SW480 (cell line): ENCODE measurements at places on chromosomes 16 and 17.
A peak's percentile ranks its signal among the peaks of the same experiment; 100 is the strongest.

DNA sequence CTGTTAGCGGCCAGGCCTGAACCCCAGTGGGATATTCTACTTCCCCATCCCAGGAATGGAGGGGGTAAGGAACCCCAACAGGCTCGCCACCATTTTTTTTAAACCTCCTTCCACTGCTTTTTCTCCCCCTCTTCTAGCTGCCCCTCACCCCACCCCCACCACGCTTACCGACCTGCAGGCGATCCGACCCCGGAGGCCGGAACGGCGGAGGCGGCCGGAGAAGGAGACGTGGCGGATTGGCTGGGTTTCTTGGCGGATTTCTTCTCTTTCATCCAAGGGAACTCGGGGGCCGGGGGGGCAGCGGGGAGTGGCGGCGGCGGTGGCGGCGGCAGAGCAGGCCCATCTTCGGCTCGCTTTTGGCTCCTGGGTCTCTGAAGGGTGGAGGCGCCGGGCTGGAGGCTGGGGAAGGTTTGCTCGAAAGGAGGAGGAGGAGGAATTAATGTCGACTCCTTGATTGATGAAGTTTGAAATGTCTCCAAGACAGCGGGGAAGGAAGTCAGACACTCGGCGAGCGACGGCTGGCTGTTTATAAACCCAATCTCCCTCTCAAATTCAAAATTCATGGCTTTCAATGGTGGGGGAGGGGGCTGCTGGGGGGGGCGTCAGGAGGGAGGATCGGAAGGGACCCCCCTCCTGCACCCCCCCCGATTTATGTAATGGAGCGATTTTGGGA lies 424 bp downstream of the HOXB2 start:
- no peak for DNase-seq

DNA sequence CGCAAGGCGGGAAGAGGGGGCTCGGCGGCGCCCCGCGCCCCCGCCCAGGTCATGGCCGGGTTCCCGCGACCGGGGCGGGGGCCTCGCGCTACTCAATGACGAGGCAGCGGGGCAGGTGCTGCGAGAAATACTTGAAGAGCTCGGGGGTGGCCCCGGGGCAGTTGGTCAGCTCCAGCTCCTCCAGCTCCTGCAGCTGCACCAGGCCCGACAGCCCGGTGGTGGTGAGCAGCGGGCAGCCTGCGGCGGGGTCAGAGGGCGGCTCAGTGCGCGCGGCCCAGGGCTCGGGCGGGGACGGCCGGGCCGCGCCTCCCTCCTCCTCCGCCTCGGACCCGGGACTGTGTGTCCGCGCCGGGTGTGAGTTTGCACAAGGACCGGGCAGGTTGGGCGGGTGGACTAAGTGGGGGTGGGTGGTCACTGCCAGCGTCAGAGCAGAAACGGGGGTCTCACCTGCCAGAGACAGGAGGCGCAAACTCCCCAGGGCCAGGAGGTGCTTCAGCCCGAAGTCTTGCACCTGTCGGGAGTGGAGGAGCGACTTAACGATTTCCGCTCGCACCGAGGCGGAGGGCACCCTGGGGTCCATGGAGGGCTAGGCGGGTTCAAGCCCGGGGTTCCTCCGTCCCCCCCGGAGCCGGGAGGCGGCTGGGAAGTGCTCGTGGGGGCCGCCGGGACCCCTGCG lies 4.1 kb upstream of the WDR24 start:
- no peak for DNase-seq

DNA sequence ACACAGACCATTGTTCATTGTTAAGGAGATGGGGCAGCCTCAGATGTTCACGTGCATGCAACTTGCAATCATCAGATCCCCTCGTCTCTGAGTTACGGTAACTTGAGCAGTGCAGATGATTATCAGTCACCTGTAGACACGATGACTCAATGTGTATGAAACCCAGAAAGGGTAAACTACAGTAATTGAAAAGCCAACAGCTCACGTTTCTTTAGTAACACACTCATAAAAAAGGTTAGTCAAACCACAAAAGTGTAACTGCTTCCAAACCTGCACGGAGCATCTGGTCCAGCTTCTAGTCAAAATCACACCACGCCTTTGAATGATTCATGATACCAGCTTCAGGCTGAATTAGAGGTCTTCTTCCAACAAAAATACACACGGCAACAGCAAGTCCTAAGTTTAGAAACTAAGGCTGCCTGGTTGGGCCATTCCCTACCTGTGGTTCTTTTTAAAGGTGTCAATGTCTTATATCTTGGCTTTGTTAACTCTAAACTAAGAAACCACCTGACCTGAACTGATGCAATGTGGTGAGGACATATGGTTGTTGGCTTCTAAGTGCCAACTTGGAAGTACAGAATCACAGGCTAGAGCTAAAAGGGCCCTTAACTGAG lies 32.3 kb downstream of the GRB7 start:
- DNase-seq: peak; percentile 96

GRCh38 chr17:12547831-12548230 lies 117.9 kb upstream of the MYOCD start:
- no peak for DNase-seq

DNA sequence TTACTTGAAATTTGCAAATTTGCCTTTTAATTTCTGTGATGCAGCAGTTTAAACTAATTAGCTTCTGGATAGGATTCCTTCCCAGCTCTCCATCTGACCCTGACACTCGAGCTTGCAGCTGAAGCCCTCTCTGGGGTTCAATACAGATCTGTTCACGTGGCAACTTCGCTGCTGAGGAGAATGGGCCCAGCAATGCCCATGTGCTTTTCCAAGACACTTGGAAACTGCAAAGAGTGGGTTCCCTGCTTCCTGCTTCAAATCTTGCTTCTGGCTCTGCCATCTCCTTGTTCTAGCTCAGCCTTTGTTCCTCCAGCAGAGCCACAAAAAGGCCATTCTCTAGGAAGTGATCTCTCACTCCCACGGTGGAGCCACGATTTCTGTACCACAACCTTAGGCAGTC lies 50.0 kb upstream of the IRX6 start:
- no peak for DNase-seq

- no peak for DNase-seq
Observed at GRCh38 chr16:11799509-11800381, 2.7 kb upstream of the ZC3H7A start.

- DNase-seq: peak; percentile 44
Observed at GRCh38 chr16:21083729-21084268, 66.8 kb downstream of the DNAH3 start.

DNA sequence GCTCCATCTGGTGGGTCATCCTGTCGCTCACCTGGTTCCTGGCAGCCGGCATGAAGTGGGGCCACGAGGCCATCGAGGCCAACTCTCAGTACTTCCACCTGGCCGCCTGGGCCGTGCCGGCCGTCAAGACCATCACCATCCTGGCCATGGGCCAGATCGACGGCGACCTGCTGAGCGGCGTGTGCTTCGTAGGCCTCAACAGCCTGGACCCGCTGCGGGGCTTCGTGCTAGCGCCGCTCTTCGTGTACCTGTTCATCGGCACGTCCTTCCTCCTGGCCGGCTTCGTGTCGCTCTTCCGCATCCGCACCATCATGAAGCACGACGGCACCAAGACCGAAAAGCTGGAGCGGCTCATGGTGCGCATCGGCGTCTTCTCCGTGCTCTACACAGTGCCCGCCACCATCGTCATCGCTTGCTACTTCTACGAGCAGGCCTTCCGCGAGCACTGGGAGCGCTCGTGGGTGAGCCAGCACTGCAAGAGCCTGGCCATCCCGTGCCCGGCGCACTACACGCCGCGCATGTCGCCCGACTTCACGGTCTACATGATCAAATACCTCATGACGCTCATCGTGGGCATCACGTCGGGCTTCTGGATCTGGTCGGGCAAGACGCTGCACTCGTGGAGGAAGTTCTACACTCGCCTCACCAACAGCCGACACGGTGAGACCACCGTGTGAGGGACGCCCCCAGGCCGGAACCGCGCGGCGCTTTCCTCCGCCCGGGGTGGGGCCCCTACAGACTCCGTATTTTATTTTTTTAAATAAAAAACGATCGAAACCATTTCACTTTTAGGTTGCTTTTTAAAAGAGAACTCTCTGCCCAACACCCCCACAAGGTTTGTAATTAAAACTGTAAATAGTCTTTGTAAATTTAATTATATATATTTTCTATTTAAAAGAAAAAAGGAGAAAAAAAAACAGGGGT lies 1.7 kb downstream of the FZD2 start:
- no peak for DNase-seq

DNA sequence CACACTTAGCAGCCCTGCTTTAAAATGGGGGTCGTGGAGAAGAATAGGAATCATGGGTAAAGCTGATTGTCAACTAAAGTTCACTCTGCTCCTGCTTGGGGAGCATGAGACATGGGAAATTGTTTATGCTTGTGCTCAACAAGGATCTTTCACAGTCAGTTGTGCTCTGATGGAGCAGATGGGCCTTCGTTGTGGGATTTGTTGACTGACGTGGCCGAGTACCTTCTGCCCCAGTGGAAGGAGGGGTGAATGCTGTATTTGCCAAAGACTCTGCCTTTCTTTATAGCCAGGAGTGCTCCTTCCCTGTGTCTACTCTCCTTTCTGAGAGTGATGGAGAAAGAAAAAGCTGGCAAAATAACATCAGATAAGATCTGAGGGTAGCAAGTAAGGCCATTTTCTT lies 11.4 kb downstream of the ARSG start:
- no peak for DNase-seq

DNA sequence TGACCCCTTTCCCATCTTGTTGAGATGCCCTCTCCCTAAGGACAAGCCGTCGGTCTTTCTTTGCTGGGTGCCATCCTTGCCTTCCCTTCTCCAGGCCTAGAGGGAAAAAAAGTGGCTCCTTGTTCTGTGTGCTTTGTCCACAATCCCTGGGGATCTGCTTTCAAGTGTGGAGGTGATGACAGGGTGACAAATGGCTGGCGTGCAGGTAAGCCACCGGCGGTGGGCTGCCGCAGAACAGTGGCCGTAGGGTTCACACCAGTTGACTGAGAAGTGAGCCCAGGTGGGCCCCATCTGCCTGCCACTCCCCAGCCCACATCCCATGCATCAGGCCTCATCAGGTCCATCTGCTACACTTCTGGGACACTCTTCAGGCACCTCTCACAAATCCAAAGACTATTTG lies 11.4 kb upstream of the CALB2 start:
- DNase-seq: peak; percentile 11

GRCh38 chr17:4519361-4519788 lies 20.7 kb downstream of the SPNS2 start:
- no peak for DNase-seq

DNA sequence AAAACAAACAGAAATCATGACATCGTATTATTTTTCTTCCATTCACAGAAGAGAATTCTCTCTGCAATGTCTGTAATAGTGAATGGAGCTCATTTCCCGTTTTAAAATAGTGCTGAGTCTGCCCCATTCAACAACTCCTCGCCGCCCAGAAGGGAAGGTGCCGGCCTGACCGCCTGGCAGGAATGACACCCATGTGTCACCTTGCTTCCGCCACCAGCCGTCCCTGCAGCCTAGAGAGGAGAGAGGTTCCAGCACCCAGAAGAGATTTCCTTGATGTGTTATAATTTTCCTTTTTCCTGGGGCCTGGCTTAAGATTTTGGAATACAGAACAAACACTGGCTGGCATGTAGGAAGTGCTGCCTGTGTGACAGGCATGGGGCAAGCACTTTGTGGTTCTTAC lies 60.0 kb downstream of the MEAK7 start:
- no peak for DNase-seq

DNA sequence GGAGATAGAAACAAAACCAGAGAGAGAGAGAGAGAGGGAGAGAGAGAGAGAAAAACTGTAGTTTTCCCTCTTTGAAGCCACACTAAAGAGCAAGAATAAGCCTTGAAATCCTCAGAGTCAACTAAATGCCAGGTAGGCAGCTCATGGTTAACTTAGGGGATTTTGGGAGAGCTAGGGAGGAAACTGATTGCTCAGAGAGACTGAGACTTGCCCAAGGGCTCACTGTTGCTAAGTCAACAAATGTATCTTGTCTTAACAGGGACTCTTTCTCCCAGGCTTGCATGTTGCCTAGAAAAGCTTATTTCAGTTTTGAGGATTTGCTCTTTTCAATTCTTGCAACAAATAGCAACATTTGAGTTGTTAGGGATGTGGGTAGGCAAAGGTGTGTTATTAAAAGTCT lies 4.5 kb upstream of the SLC5A11 start:
- no peak for DNase-seq

- no peak for DNase-seq
Observed at GRCh38 chr17:66178642-66179041, 13.3 kb downstream of the CEP112 start.

GRCh38 chr17:52648995-52649394 lies 490.5 kb upstream of the CA10 start:
- DNase-seq: peak; percentile 85

- no peak for DNase-seq
Observed at GRCh38 chr17:49373115-49373514, 11.1 kb upstream of the ZNF652 start.

DNA sequence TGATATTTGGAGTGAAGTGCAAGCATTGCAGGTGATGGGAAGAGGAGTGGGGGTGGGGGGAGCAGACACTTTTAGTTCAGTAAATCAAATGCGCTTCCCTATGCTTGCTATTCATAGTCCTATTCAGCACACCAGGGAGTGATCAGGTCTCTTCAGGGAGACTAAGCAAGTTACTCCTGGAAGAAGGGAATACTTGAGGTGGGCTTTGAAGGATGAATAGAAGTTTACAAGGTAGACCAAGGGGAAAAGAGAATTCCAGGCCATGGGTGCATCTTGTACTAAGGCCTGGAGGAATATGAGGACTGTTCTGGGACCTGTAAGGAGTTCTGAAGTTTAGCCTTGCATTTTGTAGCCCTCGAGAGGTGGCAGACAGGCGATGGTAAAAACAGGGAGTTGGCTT lies 40.1 kb upstream of the LGALS9 start:
- DNase-seq: no peak

- no peak for DNase-seq
Observed at GRCh38 chr16:60727851-60728250, 1308.4 kb downstream of the CDH8 start.

DNA sequence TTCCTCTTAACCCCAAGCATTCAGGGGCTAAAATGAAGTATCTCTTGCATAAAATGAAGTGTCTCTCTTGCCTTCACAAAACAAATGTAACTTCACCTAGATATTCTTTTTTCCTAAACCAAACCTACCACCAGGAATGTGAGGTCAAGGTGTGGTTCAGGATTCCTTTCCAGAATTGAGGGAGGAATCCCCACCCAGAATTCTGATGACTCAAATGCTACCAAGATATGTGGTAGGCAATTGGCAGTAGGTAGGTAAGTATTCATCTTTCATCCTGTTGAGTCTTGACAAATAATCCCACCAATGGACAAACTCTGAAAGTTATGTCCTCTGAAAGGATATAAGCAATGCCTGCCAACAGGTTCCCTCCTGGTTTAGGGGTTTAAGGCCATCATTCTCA lies 26.2 kb downstream of the TRIM16 start:
- DNase-seq: peak; percentile 77

- DNase-seq: no peak
Observed at GRCh38 chr16:21991621-21992020, 9.3 kb downstream of the PDZD9 start.

- DNase-seq: peak; percentile 88
Observed at GRCh38 chr16:85615014-85615851, 2.1 kb downstream of the GSE1 start.

- DNase-seq: no peak
Observed at GRCh38 chr17:48856122-48856821, 25.4 kb downstream of the CALCOCO2 start.
